Renal pelvis (tissue), 12 donors: ENCODE measurements at places on chromosomes 6 and 20.

GRCh38 chr6:121522771-121523386, 87.4 kb downstream of the GJA1 start:
- DNase-seq, result no peak

GRCh38 chr20:24739746-24740145, 209.3 kb upstream of the CST7 start:
- no peak for DNase-seq

DNA sequence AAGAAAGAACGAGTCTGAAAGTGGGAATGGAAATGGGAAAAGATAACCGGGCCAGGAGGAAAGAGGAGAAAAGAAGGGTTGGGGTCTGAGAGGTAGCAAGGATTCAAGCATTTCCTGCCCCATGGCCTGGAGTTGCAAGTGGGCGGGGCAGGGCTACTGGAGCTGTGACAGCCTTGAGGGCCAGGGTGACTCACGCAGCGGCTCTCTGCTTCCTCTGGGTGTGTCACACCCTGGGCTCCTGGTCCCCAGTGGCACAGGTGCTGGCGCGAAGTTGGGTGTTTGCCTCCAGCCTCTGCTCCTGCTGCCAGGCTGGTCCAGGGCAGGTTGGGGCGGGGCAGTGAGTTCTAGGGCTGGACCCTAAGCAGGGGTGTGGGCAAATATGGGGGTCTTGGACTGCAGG, 3.3 kb upstream of the ULBP3 start:
- no peak for DNase-seq

- DNase-seq, result no peak
These were observed 603.6 kb downstream of the QKI start for GRCh38 chr6:164018133-164018532.

- no peak for DNase-seq
These were observed 12.6 kb downstream of the AFDN start for GRCh38 chr6:167839343-167839742.
